ENCODE measurements at places on chromosomes 12 and 14.
A peak's percentile ranks its signal among the peaks of the same experiment; 100 is the strongest.

- no peak for DNase-seq
Measured at GRCh38 chr14:33484264-33484663, 466.6 kb downstream of the EGLN3 start.

DNA sequence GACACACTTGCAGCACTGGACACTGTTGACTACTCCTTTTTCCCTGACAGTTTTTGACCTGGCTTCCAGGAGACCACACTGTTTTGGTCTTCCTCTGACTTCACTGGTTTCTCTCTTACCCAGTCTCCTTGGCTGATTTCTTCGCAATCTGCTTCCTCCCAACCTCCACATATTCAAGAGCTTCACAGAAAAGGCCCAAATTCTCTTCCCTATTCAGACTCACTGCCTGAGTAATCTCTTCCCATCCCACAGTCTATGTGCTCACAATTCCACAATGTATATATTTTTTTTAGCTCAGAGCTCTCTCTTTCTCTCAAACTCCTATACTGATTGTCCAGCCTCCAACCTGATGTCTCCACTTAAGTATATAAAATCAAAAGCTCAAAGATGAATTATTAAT is 115.4 kb downstream of the SINHCAF start:
- no peak for DNase-seq

GRCh38 chr14:69012256-69012953 is 33.3 kb upstream of the ACTN1 start:
- DNase-seq: no peak

DNA sequence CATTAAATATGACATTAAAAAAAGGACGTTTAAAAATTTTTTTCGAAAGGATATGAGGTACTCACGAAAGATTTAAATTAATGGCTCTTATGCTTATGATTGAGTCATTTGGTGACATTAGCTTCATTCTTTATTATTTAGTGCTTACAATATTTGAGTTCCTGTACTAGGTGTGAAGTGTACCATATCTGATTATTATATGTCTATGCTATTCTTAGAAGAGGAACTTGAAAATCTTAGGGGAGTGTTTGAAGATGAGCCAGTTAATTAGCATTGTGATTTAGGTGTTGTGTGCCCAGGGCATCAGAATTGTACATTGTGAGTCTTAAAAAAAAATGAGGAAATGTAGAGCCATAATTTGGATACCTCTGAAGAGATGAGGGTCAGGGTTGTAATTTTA is 118.6 kb downstream of the FUT8 start:
- DNase-seq: no peak

DNA sequence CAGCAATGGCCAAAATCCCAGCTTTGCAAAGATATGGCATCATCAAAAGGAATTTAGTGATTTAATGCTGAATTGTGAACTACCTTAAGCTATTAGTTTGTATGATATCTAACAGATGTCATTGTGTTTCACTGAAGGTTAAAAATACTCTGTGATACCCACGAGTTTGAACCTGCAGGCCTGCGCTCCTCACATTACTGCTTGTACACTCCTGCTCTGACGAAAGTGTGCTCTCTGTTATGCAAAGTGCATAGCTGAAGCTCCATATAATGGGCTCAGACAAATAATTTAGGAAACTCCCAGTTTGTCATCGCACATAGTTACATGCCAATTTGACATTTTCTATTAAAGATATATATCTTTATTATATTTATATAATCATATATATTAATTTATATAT is 52.2 kb downstream of the SPPL3 start:
- DNase-seq: no peak

DNA sequence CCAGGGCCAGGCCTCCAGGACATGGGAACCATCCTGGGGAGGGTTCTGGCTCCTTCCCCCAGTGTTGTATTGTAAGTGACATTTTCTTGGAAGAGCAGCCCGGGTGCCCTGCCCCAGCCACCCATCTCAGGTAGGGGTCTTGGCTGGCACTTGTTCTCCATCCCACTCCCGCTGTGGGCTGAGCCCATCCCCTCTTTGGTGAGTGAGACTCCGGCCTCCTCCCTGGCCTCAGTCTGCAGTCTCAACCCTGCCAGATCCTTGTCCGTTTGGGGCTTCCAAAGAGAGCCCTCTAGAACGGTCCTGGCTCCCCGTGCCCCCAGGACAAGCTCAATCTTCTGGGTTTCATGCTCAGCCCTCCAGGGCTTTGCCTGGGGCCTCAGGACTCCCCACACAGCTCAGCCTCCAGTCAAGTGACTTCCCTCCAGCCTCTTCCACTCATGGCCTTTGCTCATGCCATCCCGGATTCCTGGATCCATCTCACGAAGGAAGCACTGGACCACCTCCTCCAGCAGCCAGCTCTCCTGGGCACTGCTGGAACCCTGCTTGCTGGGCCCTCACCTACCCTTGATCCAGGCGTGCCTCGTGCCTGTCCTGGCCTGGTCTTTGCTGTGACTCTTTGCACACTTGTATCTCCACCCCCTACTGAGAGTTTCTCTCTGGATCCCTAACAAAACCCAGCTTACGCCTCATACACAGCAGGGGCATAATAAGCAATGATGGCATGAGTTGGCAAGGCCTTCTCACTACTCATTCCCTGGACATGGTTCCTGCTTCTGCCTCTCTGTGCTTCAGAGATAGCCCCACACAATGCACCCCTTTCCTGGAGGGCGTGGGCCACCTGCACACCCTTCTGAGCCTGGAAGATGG is 297.4 kb upstream of the RTL1 start:
- DNase-seq: no peak

DNA sequence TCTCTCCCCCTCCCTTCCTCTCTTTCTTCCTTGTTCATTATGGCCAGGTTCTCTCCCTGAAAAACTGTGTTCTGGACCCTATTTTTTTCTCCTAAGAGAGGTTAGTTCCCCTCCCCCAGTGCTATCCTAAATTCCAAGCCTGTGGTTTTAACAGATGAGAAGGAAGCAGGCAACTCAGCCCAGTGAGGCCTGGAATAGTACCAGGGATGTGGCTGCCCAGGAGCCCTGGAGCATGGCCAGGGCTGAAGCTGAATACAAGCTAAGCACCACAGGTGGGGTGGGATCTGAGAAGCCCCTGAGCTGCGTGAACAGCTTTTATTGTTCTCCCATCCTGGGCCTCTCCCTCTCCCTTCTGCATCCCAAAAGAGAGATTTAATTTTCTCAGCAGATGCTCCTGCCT is 1581.3 kb upstream of the TMEM132C start:
- DNase-seq: no peak

DNA sequence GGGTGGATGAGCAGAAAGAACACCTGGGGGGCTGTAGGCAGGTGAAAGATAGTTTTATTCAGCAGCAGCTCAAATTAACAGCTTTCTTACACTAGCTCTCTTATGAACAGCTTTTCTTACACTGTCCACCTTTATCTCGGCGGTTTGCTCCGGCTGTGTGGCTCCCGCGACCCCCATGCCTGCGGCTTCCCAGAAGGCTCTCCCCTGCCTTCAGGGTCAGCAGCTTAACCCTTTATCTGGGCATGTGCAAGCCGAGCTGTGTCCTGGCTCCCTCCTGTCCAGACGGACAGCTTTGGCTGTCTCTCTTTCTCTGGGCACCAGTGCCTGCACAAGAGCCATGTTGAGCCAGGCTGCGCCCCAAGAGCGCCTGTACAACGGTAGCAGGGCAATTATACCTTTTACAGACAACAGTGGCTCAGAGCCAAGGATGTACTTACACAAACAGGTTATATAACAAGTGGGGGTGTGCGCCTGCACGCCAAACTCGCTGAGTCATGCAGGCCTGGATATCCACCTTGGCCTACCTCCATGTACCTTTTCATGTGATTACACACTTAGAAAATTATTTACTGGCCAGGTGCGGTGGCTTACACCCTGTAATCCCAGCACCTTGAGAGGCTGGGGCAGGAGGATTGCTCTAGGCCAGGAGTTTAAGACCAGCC is 28.5 kb upstream of the KLHL42 start:
- peak; percentile 20 for DNase-seq

GRCh38 chr12:52277486-52278245 is 3.2 kb downstream of the KRT86 start:
- DNase-seq: no peak

DNA sequence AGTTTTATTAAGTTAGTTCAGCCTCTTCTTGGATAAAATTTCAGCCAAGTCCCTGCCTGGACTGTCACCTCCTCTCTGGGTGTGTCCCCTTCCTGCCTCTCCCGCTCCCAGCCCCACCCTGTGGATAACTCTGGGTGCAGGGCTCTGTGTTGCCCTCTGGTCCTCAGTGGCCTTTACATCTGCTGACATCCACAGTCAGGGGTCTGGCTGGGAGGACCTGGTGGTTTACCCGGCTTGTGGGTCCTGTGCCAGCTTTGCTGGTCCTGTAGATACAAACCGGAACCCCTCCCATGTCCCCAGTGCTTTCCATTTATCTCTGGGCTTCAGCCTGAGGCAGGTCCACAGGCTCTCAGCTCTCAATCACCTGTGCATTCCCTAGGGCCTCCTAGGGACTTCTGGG is 28.9 kb upstream of the PLEKHG3 start:
- DNase-seq: peak; percentile 64

- DNase-seq: no peak
Measured at GRCh38 chr12:57266681-57267080, 15.7 kb upstream of the STAC3 start.

DNA sequence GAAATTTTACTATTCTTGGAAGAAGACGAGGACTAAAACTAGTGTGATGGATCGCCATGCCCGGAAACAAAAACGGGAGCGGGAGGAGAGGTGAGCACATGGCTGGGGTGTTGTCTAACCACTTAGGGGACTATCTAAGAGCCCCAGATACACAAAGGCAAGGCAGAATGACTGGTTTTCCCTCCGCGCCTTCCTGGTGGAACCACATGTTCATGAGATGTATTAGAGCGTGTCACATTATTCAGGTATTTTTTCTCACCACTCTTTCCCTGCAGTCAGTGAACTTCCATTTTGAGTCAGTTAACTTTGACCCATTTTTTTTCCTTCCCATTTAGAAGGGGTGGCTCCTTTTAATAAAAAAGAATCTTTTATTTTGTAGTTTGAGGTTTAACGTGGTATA is 68.8 kb upstream of the TRAF3 start:
- no peak for DNase-seq

DNA sequence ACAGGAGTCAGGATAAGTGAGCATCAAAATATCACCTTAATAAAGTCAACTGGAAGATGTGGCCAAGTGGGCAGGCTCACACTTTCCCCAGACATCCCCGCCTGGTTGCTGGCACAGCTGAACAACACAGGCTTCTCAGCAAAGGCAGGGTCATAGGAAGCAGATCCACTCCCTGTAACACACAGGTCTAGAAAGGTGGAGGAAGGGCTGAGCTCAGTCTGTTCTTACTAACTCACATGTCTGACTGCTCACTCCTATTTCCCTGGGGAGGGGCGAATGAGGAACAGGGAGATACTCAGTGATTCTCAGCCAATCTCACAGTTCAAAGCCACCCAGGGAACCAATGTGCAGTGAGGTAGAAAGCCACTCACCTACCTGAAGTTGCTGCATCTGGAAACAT is 45.0 kb upstream of the AMN1 start:
- no peak for DNase-seq

DNA sequence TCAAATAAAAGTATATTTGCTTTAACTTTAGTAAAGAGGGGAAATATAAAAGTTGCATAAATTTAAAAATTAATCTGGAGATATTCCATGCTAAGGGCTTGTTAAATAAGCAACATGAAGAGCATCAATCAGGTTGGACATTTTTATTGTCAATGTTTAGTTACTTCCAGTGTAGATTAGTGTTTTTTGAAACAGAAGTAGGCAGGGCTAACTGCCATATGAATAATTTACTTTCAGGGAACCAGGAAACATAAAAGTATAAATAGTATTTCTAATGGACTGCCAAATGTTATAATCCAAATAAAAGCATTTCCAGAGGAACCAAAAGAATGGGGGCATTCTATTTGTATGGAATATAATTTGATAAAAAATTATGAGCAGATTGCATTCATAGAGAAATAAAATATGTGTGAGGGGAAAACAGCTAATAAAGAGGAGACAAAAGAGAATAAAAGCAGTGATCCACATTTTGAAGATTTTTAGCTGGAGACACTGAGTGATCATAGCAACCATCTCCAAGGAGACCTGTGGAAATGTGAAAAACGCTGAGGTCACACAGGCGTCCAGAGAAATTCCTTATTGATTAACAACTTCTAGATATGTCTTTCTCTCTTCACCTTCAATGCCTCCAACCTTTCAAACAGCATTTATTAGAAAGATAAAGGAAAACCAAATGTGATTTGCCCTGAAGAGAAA is 70.8 kb downstream of the SRGAP1 start:
- DNase-seq: no peak

DNA sequence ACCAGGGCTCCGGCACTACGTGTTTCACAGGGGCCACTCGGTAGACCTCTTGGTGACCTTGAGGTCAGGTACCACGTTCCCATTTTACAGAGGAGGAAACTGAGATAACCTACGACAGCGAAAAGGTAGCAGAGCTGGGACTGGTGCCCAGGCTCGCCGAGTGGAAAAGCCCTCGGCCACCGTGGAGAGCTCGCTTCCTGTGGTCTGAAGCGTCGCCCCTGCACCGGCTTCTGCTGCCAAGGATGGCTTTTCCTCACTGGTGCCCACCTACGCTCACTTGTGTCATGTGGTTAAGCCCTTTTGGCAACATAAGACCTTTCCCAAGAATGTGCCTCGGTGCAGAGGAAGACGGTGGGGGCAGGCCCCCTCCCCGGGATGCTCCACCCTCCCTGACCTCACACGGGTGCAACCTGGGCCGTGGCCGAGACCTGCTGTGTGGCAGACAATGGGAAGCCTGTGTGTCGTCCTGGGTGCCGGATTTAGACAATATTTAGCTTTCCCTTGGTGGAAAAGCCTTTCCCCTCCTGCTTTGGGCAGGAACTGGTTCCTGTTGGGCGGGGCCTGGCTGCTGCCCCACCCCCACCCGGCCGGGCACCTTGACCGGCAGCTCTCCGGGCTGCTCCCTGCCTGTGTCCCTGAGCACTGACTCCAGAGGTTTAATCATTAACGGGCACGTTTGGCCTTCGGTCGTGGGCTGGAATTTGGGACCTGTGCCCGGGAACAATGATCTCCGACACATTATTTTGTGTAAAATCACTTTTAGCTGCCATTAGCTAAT is 32.4 kb upstream of the PPP1R13B start:
- no peak for DNase-seq

- DNase-seq: no peak
Measured at GRCh38 chr14:92595267-92595666, 81.7 kb downstream of the RIN3 start.

DNA sequence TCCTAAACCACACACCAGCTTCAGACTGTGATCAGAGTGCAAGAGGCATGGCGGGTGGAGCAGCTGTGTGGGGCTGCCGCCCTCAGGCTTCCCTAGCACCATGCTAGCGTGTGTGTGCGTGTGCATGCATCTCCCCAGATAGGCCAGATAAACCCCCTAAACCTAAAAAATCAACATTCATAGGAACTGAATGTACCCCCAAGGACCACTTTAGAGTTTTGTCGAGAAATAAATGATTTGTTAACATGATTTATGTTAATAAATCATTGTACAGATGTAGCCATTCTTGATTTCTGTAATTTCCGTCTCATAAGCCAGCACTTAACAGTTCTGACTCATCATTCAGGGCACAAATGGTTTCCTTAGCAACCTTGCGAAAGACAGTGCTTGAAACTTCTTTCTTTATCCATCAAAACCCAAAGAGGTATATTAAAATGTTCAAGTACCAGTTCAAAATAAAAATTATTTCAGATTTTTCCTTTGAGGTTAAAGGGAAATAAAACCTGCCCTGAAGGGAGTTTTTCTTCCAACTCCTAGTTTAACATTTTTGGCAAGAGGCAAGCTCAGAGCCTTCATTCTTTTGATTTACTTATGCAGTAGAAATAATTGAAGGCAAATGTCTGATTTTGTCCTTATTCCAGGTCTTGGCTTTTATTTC is 206.2 kb upstream of the RGS6 start:
- DNase-seq: no peak

Data from BE2C (cell line).